ENCODE measurements at places on chromosomes 1 and 21. TPM values are rescaled to one million over a fixed set of nuclear protein-coding genes. Genes with fewer than 3 reads are reported as not detected.

DNA sequence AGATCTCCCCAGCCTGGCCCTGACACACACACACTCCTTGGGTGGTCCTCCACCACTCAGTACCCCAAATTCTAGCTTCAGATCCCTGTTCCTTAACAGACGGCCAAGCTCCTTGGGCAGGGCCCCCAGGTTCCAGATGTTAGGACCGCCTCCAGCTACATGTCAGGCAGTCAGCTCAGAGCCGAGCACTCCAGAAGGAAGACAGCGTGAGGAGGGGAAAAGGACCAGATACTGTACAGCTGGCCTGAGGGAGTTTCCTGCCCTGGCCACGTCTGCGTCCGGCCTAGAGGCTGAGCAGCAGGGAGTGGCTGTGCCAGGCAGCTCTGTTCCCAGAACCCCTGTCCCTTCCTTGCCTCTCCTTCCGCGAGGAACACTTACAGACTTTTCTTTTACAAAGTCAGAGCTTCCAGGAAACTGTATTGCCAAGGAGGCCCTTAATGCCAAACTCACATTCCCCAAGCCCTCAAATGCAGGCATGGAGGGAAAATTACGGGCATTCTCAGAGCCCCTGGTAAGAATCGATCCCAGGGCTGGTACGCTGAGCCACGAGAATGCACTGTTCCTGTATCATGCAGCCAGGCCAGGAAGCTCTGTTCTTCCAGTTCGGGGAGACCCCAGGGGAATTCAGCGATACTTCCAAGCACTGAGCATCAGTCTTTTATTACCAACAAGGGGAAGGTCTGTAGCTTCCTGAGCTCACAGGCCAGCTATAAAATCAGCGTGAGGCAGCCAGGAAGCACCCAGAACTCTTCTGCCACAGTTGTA is 45.2 kb upstream of the CNTN2 start:
- no peak overlapping the region for H3K27ac ChIP-seq
- H3K4me3 ChIP-seq, result no peak overlapping the region
- DNase-seq, result no peak
- H3K4me1 ChIP-seq, result no peaks in the 10 kb centered on the region

The AMIGO1 gene
- total RNA-seq, result 9.4 TPM

- H3K4me1 ChIP-seq, result peaks cover 28% of the 10 kb centered on the region
- no peak overlapping the region for H3K27ac ChIP-seq
- no peak overlapping the region for H3K4me3 ChIP-seq
- no peaks in the 10 kb centered on the region for H3K27me3 ChIP-seq
These were observed 93.3 kb downstream of the SPSB1 start for GRCh38 chr1:9385801-9386573.

- H3K27me3 ChIP-seq, result no peaks in the 10 kb centered on the region
- H3K4me3 ChIP-seq, result no peak overlapping the region
These were observed 9.2 kb upstream of the ZSWIM5 start for GRCh38 chr1:45215485-45216199.
